Skin of body (tissue), 3 donors: ENCODE measurements at places on chromosomes 6 and 20. TPM values are rescaled to one million over a fixed set of nuclear protein-coding genes. Genes with fewer than 3 reads are reported as not detected.

GRCh38 chr20:45892828-45893500 lies 1.8 kb downstream of the CTSA start:
- no peak for DNase-seq

MYCT1 gene
- 16.3 TPM for total RNA-seq

- DNase-seq = no peak
Measured at GRCh38 chr6:23181356-23182110, 612.2 kb downstream of the HDGFL1 start.

PRDM13 gene
- total RNA-seq = not detected

THBD gene
- total RNA-seq = 19.2 TPM
